Stimulated activated CD8-positive, alpha-beta memory T cell treated with anti-CD3 and anti-CD28 coated beads, Interleukin-7, amount 100 ng/mL, for 24 hours (primary cell): ENCODE measurements at places on chromosomes 3 and 15.

- DNase-seq, result no peak
These were observed 10.6 kb downstream of the ACAA1 start for GRCh38 chr3:38126121-38126892.

DNA sequence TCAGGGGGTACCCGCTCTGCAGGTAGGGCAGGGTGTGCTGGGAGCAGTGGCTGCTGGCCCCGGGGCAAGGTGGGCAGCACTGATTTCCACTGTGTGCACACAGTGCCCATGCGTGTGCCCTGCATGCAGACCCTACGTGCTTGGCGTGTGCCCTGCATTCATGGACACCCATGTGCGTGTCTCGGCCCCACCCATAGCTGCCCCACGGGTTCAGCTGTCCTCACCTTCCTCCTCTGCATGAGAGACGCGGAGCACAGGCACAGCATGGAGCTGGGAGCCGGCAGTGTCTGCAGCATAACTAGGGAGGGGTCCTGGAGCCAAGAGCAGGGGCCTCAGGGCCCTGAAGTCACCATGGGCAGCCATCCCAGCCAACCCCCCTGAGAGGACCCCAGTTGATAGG lies 1.6 kb upstream of the UCN2 start:
- DNase-seq, result no peak

DNA sequence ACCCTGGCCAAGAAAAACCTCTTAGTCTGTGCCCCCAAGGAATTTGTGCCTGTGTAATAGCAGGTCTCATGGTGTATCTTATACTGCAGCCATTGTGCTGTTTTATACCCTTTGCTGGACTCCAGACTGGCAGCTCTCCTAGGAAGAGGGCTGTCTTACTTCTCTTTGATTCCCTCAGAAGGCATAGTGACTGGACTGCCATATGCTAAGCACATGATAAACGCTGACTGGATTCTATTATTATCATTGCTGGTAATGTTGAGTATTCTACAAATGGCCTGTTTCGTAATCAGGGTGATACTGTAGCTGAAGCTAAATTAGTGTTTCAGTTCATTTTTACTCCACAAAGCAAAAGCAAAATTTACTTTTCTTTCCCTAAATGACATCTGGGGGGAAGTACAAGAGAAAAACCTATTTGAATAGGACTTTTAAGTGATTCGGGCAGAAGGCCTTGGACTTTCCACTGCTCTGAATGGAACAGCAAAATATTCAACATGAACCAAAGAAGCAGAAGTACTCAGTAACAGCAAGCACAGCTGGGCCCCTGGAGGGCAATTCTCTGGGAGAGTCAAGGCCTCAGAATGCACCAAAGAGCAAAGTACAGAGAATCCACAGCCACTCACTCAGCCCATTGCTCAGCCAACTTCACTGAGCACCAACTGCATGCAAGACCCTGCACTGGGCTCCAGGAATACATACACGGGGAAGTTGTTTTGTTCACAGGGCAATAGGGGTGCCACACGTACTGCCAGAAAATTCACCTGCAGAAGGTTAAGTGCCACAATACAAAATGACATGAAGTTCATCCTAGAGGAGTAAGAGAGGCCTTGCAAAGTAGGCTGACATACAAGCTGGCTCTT lies 7.9 kb upstream of the BCL2A1 start:
- DNase-seq, result no peak

- no peak for DNase-seq
These were observed 381.6 kb downstream of the FEZF2 start for GRCh38 chr3:61991706-61992105.
